ENCODE measurements at places on chromosomes 4 and X.
A peak's percentile ranks its signal among the peaks of the same experiment; 100 is the strongest.

DNA sequence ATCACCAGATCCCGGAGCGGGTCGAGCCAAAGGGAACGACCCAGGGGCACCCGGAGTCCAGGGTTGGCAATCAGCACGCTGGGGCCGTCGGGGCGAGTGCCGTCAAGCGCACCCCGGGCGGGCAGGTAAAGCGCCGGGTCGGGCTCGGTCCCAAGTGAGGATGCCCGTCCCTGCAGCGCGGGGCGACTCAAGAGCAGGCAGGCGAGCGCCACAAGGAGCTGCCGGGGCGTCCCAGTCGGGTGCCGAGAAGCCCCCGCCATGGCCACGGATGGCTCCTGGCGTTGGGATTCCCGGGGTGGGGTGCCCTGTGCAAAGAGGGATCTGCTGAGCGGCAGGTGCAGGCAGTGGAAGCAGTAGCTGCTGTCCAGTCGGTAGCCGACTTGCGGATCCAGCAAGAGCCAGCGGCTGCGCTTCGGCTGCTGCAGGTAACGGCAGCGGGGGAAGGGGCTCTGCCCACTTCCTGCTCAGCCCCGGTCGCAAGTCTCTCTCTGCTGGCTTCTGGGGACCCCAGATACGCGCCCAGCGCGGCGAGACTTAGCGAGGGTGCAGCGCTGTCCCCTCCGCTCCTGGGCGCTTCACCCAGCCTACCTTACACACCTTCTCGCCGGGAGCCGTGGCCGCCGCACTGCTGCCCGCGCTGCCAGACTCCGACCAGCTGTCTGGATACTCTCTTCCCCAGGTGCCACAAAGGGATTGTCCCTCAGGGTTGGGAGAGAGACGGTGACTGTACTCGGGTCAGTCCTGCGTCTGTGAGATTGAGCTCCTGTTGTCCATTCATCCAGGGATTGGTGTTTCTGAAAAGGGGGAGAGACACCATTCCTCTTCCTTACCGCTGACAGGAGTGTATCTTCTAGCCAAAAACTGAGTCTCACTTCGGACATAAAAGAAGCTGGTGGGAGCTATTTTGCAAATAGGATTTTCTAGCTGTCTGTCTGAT lies at the start of gene FREM3:
Gene FREM3 (minus strand): TSS at position 260 of the 937 bp plus-strand sequence. CDS start 0 bp downstream, at position 260.
- DNase-seq, result no peak

GRCh38 chr4:10640561-10641201 lies 43.9 kb downstream of the CLNK start:
- DNase-seq, result no peak

DNA sequence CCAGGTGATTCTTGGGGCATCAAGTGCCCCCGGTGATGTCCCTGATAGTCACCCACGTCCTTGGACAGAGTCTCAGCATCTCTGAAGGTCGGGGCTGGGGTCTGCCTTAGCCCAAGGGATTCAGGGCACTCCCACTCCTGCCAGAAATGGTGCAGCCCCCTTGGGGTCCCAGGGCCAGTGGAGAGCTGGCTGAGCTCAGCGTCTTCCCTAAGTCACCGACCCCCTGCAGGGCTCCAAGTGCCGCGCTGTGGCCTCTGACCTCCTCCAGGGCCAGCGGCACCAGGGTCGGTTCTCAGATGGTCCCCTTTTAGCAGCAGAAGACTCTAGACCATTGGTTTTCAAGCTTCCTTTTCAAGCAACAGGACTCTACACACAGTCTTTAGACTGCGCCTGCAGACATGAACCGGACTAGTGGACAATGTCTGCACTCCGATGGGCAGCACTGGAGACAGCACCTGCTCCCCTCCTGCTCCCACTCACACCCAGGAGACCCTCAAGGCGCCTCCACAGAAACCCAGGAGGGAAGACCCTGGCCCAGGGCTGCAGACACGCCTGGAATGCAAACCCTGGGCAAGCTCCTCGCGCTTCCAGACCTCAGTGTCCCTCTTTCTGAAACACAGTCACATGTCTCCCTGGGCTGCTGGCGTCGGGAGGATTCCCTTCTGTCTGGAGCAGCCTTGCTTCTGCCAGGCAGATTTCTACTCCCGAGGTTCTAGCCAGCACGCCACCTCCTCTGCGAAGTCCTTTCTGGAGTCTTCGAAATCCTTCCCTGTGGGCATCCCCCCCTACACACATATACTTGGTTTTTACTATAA lies 53.9 kb downstream of the ABLIM2 start:
- DNase-seq, result no peak

DNA sequence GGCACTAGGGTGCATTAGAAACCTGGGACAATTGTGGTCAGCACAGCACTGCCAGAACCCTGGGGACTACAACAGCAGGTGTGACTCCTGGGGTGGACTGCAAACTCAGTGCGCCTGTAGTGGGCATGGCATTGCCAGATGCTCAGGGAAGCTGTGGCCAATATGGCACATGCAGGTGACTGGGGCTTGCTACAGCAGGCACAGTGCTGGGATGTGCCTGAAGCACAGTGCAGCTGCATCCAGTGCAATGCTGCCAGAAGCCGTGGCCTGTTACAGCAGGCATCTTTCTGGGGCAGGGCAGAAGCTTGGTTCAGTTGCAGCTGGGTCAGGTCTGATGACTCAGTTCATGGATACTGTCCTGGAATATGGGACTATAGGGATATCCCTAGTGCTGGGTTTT lies 445.8 kb downstream of the CCSER1 start:
- DNase-seq, result no peak

DNA sequence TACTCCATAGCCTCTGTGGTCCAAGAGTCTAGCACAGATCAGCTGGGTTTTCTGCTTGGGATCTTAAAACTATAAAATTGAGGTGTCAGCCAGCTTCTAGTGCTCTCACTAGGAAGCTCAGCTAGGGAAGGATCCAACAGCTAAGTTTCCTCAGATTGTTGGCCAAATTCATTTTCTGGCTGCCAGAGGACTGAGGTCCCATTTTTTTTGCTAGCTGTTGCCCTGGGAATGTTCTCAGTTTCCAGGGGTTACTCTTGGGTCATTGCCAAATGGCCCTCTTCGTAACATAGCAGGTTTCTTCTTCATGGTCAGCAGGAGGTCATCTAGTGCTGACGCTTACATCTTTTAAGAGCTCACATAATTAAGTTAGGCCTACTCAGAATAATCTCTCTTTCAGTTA lies 2178.2 kb downstream of the ARAP2 start:
- DNase-seq, result no peak

DNA sequence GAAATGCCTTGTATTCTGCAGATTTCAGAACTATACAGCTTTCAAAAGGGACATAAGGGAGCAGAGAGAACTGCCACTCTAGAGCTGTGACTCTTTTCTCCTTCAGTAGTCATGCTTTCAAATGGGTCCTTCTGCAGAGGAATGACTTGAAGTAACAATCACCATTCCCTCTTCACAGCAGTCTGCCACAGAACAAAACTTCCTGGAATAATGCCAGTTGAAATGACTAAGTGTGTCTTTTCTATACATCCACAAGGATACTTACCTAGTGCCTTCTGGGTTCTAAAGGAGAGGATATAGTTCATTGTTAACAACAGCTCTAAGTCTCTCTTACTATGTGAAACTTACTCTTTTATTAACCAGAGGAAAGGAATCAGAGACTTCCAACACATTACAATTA lies 515.4 kb upstream of the ATOH1 start:
- no peak for DNase-seq

DNA sequence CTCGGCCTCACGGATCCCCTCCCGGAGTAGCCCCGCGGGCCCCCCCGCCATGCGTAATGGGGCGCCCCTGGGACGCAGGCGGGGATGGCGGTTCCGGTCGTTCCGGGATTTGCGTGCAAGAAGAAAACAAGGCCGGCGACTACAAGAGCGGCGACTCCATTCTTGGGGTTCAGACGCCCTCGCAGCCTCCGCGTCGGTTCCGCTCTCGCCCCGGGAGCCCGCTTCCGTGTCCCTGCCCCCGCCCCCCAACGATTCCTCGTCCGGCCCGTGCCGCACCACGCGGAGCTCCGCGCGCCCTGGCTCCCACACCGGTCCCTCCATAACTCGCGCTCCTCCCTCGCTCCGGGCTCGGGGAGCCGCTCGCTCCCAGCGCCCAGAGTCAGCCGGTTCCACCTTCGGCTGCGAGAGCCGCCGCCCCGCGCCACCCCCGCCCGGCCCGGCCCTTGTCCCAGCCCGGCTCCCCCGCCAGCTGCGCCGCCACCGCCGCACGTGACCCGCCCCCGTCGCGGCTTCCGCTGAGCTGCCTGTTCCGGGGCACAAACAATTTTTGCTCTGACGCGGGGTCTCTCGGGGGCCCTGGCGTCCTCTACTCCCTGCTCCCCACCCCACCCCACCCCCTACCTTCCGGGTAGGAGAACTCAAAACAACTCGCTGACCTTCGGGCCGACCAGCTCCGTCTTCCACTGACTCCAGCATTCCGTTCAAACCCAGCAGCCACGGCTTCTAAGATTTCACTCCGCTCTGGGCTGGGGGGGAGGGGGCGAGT lies 78.8 kb upstream of the BCOR start:
- DNase-seq, result no peak

- DNase-seq, result no peak
Observed at GRCh38 chr4:24169956-24170355, 280.1 kb upstream of the PPARGC1A start.

GRCh38 chr4:6542951-6543350 lies 32.0 kb upstream of the MAN2B2 start:
- no peak for DNase-seq

DNA sequence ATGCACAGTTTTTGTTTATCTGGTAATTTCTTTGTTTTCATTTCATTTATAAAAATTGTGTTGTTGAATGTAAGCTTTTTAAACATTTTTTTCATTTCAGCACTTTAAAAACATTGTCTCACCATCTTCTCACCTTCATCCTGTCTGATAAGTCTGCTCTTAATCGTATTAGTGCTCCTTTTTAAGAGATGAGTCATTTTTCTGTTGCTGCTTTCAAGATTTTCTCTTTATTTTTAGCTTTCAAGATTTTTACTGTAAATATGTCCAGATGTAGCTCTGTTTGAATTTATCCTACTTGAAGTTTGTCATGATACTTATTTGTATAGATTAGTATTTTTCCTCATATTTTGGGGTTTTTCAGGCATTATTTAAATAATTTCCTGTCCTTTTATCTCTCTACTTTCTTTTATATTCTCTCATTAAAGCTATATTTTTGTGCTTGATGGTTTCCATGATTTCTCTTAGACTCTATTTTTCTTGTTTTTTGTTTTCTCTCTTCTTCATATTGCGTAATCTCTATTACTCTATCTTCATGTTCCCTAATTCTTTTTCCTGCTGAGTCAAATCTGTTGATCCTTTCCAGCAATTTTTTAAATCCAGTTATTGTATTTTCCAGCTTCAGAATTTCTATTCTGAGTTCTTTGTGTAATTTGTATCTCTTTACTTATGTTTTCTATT lies 1400.4 kb upstream of the PCDH7 start:
- no peak for DNase-seq

DNA sequence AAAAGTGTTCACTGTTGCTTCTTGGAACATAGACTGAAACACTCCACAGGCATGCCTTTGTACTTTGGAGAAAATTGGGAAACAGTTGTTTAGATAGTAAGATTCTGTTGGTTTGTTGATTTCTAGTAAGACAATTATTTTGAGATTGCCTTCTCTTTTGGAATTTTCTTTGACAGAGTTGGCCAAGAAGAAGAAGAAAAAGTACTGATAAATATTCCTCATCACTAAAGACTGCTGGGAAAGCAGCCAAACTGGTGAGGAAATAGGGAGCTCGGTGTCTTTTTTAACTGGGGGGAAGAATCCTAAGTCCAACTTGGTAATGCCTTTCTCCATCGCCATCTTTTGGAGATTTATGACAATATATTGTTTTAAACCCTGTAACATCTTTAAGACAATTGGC lies 370.7 kb downstream of the GPAT3 start:
- no peak for DNase-seq

GRCh38 chr4:122764821-122765215 lies 32.3 kb downstream of the BBS12 start:
- DNase-seq, result no peak

DNA sequence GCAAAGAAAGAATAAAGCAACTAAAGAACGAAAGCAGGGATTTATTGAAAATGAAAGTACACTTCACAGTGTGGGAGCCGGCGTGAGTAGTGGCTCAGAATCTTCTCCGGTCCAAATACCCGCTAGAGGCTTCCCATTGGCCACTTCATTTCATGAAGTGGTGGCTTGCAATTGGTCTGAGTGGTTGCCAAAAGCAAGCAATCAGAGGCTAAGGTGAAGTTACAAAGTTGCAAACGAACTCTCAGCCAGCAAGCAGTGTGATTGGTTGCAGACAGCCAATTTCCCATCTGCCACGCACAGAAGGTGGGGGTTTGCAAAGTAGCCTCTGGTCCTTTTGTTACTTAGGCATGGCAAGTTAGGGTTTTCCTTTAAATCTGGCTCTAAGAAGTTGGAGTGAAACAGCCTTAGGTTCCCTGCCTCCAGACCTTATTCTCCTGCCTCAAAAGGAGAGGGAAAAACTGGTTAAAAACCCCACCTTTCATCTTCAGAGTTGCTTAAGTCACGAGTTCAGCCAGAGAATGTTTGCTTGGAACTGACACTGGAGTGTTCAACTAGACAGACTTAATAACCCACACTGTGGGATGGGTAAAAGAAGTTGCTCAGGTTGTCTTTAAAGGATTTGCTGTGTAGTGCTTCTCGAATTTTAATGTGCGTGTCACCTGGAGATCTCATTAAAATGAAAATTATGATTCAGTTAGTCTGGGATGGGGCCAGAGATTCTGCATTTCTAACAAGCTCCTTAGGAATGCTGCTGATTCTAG lies 6.9 kb upstream of the CLOCK start:
- no peak for DNase-seq

GRCh38 chr4:114866901-114867670 lies 246.3 kb downstream of the NDST4 start:
- peak; percentile 51 for DNase-seq

DNA sequence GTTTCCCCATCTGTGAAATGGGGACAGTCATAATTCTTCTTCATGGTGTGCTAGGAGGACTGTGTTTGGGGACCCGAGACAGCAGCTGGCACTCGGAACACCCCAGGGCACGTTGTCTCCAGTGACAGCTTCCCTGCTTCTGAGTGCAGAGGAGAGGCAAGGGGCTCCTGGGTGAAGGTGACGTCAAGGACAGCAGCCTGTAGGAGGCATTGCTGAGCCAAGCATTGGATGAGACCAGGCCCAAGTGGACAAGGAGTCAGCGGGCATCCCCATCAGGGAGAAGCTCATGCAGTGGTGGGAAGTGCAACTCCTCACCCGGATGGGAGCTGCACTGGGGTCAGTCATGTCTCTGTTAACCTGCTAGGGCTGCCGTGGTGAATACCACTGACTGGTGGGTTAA lies 46.1 kb downstream of the EVC start:
- DNase-seq, result no peak

- DNase-seq, result no peak
Observed at GRCh38 chr4:180314972-180315371, 1928.2 kb upstream of the TENM3 start.

DNA sequence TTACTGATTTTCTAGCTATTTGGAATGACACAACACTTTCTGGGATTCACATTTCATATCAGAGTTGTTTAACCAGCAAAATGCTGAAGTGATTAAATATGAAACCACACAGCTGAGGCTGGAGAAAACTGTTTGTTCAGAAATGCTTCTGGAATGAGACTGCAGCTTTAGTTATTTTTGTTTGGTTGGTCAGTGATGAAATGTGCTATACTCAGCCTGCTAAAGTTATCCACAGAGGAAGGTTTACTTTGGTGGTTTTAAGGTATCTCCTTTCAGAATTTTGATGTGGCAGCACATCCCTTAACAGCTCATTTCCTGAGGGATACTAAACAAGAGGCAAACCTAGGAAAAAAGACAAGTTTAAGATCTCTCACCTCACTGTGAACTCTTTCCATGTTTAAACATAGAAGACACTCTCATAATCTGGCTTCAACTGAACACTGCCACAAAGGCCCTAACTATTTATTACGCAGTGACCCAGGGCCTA lies 106.6 kb upstream of the PDE5A start:
- DNase-seq, result no peak

- no peak for DNase-seq
Observed at GRCh38 chr4:108590776-108591175, 29.6 kb upstream of the RPL34 start.

- DNase-seq, result no peak
Observed at GRCh38 chr4:153027866-153028265, 91.7 kb downstream of the FHDC1 start.

All from retinal pigment epithelial cell (primary cell).